ENCODE measurements at places on chromosomes 12 and 14.

DNA sequence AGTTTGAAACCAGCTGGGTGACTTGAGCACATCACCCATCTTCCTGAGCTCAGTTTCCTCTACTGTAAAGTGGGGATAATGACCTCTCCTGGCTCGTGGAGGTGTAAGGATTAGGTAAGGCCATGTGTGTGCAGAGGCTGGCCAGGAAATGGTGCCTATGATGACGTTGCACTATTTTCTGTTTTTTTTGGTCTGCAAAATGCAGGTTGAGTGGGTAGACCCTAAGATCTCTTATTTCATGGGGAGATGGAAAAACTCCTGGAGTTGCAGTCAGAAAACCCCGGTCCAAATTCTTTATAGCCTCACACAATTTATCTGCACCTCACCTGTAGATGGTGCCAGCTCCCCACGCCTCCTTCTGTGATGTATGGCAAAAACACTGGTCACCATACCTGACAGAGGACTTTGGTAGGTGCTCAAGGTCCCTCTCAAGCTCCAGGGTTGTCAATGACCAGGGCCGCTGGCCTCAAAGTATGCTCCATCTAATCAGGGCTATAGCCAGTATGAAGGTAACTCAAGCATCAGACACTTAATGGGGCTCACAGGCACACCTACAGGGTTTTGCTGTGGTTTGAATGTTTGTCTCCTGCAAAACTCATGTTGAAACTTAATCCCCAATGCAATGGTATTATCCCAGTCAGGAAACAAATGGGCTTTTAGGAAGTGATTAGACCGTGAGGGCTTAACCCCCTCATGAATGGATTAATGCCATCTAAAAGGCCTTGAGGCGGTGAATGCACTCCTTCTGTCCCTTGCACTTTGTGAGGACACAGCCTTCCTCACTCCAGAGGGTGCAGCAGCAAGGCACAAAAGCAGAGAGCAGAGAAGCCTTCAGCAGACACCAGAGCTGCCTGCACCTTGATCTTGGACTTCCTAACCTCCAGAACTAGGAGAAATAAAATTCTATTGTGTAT, 17.6 kb downstream of the C14orf132 start:
- no peak for DNase-seq

DNA sequence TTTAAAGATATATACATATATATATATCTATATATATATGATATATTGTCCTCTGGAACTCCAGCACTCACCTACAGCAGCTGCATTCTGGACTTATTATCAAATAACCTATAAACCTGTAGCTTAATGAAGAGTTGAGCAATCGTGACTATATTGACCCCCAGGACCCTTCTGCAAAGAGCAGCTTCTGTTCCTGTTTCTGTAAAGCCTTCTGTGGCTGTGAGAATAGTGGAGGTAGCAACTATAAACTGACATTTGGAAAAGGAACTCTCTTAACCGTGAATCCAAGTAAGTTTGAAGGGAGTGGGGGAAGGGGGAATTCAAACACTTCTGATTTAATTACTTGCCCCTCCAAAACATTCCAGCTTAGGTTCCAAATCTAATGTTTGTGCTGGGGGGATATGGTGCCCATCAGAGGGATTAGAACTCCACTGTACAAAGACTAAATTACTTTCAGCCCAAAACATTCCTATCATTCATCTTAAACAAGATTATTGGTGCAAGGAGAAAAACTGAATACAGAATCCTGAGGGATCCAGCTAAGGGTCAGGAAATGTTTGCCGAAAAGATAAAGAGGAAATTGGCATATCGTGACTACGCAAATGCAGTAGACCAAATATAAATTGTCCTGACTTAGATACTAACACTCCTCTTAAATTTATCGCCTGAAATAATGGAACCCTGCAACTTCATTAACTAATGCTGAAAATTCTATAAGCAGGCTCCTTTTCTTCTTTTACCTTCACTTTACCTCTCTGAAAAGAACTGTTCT, 106.1 kb downstream of the DAD1 start:
- DNase-seq: no peak

- DNase-seq: no peak
Measured at GRCh38 chr14:90691627-90692026, 124.6 kb downstream of the TTC7B start.

DNA sequence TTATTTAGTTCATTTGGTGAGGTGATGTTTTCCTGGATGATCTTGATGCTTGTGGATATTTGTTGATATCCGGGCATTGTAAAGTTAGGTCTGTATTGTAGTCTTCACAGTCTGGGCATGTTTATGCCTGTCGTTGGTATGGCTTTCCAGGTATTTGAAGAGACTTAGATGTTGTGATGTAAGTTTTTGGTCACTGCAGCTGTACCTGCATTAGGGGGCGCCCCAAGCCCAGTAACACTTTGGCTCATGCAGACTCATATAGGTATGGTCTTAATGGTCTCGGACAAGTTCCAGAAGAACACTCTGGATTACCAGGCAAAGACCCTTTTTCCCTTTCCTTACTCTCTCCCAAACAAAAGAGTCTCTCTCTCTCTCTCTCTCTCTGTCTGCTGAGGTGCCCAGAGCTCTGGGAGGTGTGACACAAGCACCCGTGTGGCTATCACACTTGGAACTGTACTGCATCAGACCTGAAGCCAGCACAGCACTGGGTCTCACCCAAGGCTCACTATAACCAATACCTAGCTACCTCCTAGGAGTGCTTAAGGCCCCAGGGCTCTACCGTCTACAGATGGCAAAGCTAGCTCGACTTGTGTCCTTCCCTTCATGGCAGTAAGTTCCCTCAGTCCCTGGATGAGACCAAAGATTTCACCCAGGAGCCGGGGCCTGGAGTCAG, 425.8 kb upstream of the ATXN7L3B start:
- no peak for DNase-seq

- no peak for DNase-seq
Measured at GRCh38 chr14:52267501-52268278, at the start of gene PTGDR. Gene PTGDR (plus strand): TSS chr14:52267698. CDS start chr14:52267815, 117 bp downstream.

DNA sequence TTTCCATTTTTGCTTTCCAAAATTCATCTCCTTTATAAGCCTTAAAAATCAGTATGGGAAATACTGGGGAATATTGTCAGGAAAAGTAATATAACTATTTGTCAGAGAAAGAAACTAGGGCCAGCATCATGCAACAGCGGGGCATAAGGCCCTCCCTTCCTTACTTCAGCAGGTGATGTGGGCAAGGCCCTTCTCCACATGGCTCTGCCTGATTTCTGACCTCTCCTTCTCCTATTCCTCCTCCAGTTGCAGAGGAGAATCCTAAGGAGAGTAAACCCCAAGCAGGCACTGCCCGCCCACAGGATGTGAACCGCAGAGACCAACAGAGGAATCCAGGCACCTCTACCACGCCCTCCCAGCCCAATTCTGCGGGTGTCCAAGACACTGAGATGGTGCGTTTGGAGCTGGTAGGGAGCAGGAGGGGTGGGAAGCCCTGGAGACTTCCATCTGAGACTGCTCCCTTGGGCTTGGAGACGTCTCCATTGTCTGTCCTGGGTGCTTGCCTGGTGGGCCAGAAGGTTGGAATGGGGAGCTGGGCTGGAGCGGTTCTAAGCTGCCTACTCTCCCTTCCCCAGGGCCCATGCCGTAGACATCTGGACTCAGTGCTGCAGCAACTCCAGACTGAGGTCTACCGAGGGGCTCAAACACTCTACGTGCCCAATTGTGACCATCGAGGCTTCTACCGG, 2.7 kb upstream of the SOAT2 start:
- DNase-seq: no peak

DNA sequence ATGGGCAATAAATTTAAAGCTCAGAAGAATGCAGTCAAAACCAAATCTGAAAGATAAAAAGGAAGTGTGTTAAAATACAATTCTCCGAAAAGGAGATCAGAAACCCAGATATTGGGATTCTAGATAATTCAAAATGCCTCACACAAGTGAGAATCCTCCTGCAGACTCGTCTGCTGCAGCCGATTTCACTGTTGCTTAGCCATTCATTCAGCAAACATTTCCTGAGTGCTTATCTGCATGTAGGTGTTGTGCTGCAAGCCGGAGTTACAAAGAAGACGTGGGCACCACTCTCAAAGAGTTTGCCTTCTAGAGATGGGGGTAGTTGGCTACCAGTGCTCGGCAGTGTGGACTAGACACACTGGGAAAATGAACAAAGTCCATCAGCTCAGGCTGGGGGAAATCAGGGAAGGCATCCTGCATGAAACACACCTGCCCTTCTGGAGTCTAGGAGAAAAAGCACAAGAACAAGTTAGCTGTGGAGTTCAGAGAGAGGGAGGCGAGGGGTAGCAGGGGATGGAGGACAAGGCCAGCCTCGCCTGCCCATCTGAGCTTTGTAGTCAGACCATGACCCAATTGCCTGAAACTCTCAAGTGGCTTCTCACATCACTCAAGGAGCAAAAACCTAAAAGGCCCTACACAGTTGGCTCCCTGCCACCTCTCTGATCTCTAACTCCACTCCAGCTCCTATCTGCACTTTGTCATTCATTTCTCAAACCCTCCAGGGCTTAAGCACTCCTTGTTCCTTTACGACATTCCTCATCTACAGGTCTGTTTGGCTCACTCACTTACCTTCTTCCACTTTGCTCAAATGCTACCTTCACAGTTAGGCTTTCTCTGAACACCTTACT, 310.0 kb upstream of the DDHD1 start:
- no peak for DNase-seq

DNA sequence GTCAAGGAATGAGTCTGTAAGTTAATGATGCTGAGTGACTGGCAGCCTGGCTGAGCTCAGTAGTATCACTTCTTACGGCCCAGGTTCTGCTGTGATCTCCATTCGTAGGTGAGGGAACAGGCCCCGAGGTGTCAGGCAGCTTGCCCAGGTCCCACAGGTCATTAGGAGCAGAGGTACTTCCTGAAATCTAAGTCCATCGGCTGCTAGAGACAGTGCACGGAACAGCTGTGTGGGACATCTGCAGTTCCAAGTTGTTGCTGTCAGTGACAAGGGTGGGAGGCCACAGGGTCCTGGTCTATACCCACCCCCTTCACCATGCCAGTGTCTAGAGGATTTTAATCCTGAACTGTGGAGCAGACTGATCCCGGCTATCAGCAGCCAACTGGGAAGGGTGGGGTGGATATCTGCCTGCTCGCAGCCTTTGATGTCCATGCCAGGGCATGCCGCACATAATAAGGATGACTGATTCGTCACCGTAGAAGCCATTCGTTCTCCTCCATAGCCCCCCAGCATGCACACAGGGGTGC, 82.3 kb upstream of the RIN3 start:
- DNase-seq: no peak

DNA sequence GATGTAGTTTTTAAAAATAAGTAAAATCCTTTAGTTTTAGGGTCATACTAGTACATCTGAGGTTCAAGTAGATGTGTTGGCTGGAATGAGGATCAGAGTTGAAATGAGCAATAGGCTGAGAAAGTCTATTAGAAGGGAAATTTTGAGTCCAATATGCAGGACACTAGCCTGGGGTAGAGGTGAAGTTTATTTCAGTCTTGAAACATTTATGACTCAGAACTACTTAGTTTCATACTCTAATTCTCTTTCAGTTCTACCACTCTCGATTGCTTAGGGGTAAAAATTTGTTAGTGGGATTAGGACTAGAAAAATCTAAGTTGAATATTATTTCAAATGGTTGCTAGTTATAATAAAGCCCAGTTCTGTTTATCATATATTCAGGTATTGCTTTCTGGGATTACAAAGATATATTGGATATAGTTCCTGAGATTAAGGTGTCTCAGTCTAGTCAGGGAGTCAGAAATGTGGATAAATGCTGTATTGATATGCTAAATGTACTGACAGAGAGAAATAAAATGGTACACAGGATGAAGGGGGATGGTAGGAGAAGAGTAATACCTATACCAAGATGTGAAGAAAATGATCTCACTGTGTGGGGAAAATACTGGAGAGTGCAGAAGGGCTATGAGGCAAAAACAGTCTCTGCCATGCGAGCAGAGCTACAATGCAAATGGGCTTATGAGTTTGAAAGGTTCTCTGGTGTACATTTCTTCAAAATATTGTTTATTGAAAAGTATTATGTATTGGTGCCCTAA, 395.8 kb upstream of the FBXO33 start:
- no peak for DNase-seq
